ENCODE measurements at places on chromosomes 3 and 15.

DNA sequence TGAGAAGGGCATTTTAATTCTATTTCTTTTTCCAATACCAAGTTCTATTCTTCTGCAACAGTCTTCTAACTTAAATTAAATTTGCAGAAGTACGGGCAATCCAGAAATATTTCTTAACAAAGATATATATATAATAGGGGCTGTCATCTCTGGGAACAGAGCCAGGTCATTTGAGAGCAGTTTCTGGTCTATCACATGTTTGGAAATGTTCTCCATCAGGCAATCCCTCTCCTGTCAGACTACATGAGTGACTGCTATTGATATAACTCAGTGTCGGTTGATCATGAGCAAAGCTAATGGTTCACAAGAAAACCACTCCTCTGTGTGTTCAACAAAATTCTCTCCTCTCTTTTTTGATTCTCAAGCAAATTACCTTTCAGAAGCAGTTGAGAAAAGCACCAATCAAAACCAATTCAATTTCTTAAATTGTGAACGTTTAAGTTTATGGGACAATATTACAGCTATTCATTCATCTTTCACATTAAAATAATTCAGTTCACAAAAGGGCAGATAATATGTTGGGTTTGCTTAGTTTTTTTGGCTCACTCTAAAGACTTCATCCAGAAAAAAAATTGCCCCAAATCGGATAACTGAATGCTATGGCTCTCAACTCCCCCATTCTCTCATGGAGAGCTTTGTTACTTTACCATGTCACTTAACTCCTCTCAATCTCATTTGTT, 152.9 kb upstream of the TGFBR2 start:
- DNase-seq: no peak

- DNase-seq: no peak
Observed at GRCh38 chr15:40192942-40193341, 32.1 kb downstream of the BUB1B start.

- DNase-seq: no peak
Observed at GRCh38 chr3:38471260-38471857, 17.7 kb downstream of the ACVR2B start.

GRCh38 chr15:31128919-31129768, 27.6 kb upstream of the TRPM1 start:
- peak; percentile 50 for DNase-seq

GRCh38 chr3:11903447-11903846, 56.8 kb upstream of the TAMM41 start:
- no peak for DNase-seq

GRCh38 chr3:128235207-128235926, 82.1 kb downstream of the EEFSEC start:
- DNase-seq: no peak

- DNase-seq: no peak
Observed at GRCh38 chr3:53160061-53160659, 849 bp upstream of the PRKCD start.

DNA sequence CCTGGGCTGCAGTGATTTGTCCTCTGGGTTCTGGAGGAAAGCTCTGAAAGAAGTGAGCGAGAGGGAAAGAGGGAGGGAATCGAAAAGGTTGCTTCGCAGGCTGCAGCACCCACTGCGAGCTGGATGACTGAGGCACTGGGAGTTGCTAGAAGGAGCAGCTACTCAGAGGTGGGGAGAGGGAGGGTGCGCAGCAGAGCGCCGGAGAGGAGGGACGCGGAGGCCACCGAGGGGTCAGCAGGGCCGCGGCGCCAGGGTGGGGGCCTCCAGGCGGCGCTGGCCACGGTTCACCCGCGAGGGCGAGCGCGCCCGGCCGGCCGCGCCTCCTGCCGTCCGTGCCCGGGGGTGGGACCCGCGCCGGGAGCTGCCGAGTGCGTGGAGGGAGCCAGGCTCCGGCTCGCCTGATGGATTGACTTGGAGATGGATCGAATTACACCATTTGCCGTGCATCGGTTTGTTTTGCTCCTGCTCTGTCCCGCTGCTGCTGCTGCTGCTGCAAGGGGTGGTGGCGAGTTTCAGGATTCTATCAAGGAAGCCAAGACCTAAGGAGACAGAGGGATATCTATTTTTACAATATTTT, at the start of gene SEMA6D:
Gene SEMA6D (plus strand): TSS at position 470 of the 577 bp plus-strand sequence. CDS start 42,294 bp downstream, outside the sequence.
- DNase-seq: no peak

DNA sequence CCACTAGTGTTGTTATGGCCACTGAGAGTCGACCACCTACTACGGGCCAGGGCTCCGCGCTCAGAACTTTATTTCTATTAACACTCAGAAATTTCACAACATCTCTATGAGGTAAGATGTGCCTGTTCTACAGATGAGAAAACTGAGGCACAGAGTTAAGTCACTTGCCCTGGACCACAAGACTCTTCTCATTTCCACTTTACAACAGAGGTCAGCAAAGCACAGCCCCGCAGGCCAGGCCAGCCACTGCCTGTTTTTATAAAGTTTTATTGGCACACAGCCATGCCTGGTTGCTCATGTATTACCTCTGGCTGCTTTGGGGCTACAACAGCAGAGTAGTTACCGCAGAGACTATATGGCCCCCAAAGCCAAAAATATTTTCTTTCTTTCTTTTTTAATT, 503.6 kb downstream of the SHQ1 start:
- no peak for DNase-seq

- DNase-seq: no peak
Observed at GRCh38 chr3:120460862-120461261, 10.1 kb upstream of the FSTL1 start.

- DNase-seq: no peak
Observed at GRCh38 chr15:58715266-58715917, 34.1 kb downstream of the ADAM10 start.

DNA sequence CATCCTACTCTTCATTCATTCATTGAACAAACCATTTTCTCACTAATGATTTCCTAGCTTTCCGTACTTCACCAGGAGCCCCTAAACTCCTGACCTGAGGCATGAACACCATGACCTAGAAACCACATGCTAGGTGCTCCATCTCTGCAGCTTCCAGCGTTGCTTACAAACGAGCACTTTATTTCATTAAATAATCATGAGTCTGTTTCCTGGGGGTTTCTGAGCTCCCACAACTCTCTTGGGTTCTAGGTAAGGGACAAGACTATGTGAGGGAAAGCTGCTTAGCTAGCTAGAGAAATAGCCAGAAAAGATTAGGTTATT, 1.3 kb downstream of the MAP2K1 start:
- DNase-seq: no peak

GRCh38 chr15:55774113-55774970, 31.4 kb upstream of the PRTG start:
- no peak for DNase-seq

- no peak for DNase-seq
Observed at GRCh38 chr3:43372007-43372740, 85.8 kb downstream of the SNRK start.

GRCh38 chr3:3998140-3998922, 199.1 kb downstream of the LRRN1 start:
- DNase-seq: no peak

GRCh38 chr15:40763801-40764628, at the start of gene GCHFR:
Gene GCHFR (plus strand): TSS chr15:40764068. CDS start chr15:40764181, 113 bp downstream.
- DNase-seq: peak; percentile 64

- no peak for DNase-seq
Observed at GRCh38 chr15:75694241-75695182, 18.1 kb downstream of the CSPG4 start.

DNA sequence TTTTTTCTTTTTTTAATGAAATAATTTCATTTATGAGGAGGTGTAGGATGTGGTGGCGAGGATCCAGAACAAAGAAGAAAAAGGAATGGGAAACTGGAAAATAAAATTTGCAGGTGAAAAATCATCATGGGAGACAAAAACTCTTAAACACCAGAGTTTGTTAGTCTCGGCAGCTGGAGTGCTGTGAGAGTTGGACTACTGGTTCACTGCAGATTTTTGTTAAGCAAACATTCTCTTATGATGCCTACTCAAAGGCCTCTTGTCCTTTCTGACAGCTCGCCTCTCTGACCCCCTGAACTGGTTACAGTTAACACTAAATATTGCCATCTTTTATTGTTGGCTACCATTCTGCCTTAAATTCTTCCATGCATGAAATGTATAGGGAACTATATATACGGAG, 152.4 kb upstream of the DPH6 start:
- no peak for DNase-seq

- no peak for DNase-seq
Observed at GRCh38 chr15:31871887-31872281, 158.4 kb upstream of the CHRNA7 start.

DNA sequence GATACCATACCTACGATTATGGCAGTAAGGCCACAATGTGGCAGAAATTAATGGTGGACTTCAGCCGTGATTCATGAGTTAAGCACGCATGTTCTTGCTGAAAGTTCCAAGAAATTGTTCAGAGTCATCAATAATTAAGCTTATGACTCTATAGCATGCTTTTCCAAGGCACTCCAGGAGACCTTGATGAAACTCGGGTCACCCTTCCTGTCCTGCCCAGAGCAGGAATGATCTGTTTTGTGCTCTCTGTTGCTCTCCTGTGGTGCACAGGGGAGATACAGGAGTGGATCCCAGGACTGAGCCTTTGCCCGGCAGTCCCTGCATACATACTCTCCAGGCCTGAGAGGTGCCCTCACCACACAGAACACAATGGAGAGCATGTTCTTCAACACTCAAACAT, 141.6 kb upstream of the SLC2A2 start:
- DNase-seq: no peak

All from effector memory CD4-positive, alpha-beta T cell (primary cell).